ENCODE measurements at places on chromosomes 12 and 14.
A peak's percentile ranks its signal among the peaks of the same experiment; 100 is the strongest.

- no peak for DNase-seq
Measured at GRCh38 chr12:22856178-22856577, 231.2 kb downstream of the ETNK1 start.

DNA sequence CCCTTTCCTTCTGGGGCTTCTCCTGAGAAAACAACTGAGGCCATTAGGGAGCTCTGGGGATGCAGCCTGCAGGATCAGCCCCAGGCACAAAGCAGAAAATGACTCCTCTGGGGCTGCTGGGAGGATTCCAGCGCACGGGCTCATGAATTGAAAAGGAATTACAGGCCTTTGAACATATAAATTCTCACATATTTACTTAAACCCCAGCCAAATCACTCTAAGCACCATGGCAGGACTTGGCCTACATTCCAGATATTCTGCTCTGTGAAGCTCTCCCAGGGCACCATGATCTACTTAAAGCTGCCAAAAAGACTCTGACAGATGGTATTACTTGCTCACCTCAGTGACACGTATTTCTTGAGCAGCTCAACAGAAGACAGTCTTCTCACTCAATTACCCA, 87.2 kb downstream of the ZFC3H1 start:
- DNase-seq, result no peak

- no peak for DNase-seq
Measured at GRCh38 chr12:9619411-9620179, 11.9 kb upstream of the KLRB1 start.

GRCh38 chr12:125140279-125141209, 75.3 kb downstream of the AACS start:
- no peak for DNase-seq

- DNase-seq, result no peak
Measured at GRCh38 chr12:53265783-53266182, 2.3 kb upstream of the ESPL1 start.

DNA sequence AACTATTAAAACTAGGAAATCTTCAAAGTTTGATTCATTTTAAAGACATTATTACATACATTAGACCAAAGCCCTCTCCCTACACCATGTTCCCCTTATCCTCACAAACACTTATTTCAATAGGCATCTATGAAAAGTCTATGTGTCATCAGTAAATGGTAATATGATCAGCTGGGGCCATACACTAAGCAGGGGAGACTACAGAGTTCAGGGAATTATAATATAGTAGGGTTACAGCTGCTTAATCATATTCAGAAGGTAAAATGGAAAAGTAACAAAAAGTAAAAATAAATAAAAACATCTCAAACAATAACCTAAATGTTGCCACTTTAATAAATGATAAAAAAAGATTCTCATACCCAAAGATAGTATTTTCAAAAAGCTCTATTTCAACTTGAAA, 29.1 kb downstream of the PAWR start:
- no peak for DNase-seq

DNA sequence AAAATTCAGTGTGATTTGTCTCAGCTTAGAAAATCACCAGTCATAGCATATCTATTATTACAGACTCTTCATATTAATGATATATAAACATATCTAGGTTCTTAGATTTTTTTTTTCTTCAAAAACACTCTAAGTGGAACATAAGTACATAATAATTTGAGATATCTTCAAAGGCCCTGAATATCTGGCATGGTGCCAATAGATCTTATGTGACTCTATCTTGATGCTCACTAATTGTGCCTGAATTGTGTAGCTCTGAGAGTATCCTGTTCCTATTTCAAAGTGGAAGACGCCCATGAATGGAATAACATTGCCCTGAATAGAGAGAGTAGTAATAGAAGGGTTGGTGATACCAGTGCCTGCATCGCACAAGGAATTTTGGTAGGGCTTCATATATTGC, 1312.7 kb upstream of the USP15 start:
- no peak for DNase-seq

- no peak for DNase-seq
Measured at GRCh38 chr14:69693801-69694729, 72.9 kb upstream of the SRSF5 start.

- peak; percentile 93 for DNase-seq
Measured at GRCh38 chr12:2959505-2960389, 550 bp downstream of the TEAD4 start.

DNA sequence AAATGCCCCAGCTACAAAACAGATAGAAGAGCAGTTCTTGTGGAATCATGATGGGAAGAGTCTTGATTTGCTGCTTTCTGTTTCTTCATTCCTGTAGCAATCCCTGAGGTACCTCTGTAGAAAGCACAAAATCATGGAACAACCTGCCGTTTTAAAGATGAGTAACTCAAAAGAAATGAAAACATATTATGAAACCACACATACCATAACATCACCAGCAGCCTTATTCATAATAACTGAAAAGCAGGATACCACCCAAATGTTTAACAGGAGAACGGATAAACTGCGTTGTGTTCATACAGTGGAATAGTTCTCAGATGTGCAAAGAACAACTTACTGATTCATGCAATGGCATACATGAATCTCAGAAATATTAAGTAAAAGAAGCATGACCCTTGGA, 188.1 kb downstream of the RGS6 start:
- DNase-seq, result no peak

DNA sequence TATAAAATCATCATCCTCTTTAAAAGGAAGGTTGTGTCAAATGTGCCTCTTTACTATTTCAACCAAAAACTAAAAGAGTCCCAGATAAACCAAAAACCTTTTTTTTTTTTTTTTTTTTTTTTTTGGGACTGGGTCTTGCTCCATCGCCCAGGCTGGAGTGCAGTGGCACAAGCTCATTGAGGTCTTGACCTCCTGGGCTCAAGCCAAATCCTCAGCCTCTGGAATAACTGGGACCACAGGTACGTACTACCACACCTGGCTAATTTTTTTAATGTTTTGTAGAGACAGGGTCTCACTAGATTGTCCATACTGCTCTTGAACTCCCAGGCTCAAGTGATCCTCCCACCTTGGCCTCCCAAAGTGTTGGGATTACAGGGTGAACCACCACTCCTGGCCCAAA, 16.4 kb upstream of the SELPLG start:
- DNase-seq, result no peak

- no peak for DNase-seq
Measured at GRCh38 chr12:86256163-86256562, at the start of gene MGAT4C. MGAT4C (minus strand) TSS chr12:86256391.

GRCh38 chr12:39205969-39206368, 237.0 kb downstream of the KIF21A start:
- DNase-seq, result no peak

DNA sequence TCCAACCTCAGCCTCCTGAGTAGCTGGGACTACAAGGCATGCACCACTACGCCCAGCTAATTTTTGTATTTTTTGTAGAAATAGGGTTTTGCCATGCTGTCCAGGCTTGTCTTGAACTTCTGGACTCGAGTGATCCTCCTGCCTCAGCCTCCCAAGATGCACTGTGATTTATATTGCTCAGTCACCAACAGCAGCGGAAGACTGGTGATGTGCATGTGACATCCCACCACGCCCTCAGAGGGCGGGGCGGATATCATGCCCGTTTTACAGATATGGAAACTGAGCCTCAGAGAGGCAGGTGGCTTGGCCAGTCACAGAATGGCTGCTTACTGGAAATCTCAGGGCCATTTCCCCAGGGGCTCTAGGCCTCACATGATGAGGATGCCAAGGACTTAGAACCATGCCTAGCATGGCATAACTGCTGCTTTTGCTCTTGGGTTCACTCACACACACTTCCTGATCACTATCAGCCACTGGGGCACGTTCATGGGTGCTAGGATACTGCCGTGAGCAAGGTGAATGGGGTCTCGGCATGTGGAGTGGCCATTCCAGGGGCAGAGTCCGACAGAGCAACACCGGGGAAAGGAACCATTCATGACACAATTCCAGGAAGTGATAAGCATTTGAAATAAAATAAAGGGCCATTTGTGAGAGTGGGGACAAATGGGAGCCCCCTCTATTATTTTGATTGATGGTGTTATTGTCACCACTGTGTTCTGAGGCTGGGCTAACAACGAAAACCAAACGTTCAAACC, 31.9 kb downstream of the RBM19 start:
- DNase-seq, result no peak

DNA sequence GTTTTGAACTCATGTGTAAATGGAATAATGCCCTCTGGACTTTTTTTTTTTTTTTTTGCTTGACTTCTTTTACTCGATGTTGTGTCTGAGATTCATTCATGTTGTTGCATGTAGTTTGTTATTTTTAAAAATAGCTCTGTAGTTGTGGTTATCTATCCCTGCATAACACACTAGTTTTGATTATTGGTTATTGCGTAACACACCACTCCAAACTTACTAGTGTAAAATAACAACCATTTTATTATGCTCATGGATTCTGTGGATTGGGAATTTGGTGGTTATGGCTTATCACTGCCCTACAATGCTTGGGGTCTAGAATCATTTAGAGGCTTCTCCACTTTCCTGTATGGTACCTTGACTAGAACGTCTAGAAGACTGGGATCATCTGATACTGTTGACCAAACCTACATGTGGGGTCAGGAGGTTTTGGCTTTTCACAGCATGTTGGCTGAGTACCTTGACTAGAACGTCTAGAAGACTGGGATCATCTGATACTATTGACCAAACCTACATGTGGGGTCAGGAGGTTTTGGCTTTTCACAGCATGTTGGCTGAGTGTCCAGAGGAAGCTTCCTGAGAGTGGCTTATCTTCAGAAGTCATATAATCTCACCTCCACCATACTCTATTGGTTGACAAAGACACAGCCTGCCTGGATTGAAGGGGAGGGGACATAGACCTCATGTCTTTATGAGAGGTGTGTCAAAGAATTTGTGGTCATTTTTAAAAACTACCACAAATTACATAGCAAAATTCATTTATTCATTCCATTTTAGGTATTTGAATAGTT, 11.6 kb downstream of the VRK1 start:
- no peak for DNase-seq

- DNase-seq, result no peak
Measured at GRCh38 chr12:52004042-52004648, 2.6 kb upstream of the TAMALIN start.

DNA sequence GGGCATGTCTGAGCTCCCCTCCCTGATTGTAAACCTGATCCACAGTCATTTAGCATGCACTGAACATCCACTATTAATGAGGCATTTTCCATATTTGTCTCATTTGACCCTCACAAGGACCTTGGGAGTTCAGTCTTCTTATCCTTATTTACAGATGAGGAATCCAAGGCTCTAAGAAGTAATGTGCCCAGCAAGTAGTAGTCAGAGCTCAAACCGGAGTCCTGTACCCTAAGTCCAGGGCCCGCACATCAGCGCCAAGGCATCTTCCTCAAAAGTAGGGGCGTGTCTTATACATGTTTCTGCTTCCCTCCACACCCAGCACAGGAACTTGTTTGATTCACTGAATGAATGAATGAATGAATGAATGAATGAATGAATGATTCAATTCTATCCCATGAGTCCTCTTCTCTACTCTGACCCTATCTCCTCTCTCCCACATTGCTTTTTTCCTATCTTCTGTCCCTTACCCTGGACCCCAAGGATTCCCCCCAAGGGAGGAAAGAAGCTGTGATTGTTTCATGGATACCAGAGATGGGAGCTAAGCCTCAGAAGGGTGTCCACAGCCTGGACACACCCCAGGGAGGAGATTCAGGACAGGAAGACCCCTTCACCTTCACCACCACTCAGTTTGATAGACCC, 21.8 kb upstream of the KRT8 start:
- no peak for DNase-seq

GRCh38 chr14:60790850-60791249, 56.3 kb downstream of the MNAT1 start:
- no peak for DNase-seq

- DNase-seq, result no peak
Measured at GRCh38 chr14:59132796-59133494, 55.5 kb upstream of the DAAM1 start.

GRCh38 chr12:58920102-58920960, at the start of gene LRIG3:
LRIG3 (minus strand) TSS chr12:58920504; CDS start chr12:58920235, 269 bp downstream.
- peak; percentile 99 for DNase-seq

All from chondrocyte (in vitro differentiated cells).